ENCODE measurements at places on chromosomes 1 and 21.
A peak's percentile ranks its signal among the peaks of the same experiment; 100 is the strongest.

- no peak for DNase-seq
Measured at GRCh38 chr1:79847700-79848099, 841.2 kb upstream of the ADGRL4 start.

- no peak for DNase-seq
Measured at GRCh38 chr1:30908696-30909364, at the start of gene SDC3. Gene SDC3, minus strand, starts transcription at chr1:30908758. Its CDS starts 172 bp downstream, at chr1:30908586.

GRCh38 chr1:111656086-111657017 is 36.8 kb downstream of the RAP1A start:
- DNase-seq = peak; percentile 24

- no peak for DNase-seq
Measured at GRCh38 chr1:68327414-68327813, 95.1 kb upstream of the WLS start.

- DNase-seq = peak; percentile 60
Measured at GRCh38 chr1:9629445-9630201, 21.9 kb upstream of the PIK3CD start.

- peak; percentile 49 for DNase-seq
Measured at GRCh38 chr1:35452106-35452774, 105.0 kb downstream of the KIAA0319L start.

GRCh38 chr1:157238585-157238984 is 100.4 kb upstream of the ETV3 start:
- no peak for DNase-seq

- no peak for DNase-seq
Measured at GRCh38 chr1:71587961-71588360, 507.1 kb upstream of the ZRANB2 start.

DNA sequence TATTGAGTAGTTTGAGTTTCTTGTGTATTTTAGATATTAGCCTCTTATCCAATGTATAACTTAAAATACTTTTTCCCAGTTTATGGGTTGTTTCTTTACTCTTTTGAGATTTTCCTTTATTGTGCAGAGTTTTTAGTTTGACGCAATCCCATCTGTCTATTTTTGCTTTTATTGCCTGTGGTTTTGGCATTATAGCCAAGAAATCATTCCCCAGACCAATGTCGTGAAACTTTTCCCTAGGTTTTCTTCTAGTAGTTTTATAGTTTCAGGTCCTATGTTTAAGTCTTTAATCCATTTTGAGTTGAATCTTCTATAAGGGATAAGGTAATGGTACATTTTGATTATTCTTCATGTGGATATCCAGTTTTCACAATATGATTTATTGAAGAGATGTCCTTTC is 87.6 kb downstream of the LEPR start:
- DNase-seq = no peak

DNA sequence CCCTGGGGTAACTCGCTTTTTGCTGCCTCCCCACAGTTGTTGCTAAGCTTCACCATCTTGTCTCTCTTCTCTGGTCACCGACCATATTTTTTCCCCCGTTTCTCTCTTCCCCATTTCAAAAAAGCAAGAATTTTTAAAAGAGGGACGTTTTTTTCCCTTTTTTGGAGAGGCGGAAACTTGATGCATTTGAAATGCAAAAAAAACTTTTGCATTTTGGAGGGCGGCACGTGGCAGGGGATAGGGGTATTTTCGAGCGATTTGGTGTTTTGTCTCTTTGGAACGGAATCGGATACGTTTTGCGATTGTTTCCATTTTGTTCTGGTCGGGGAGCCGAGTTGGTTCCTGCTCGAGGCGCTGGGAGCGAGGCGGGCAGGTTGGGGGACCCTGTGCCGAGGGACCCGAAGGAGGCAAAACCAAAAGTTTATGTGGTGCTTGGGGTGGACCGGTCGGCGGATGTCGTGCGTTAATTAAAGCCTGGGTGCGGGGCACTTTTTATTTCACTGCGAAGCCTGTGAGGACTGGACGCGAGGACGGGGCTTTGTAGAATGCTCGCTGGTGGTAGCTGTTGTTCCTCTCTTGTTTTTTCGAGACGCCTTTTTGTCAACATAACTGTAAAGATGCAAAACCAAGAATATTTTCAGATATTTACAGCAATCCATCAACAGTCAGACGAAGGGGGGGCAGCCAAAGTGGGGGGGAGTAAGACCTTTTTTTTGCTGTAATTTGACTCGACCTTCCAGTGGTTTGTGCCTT is 884 bp downstream of the H3-3A start:
- DNase-seq = peak; percentile 71

DNA sequence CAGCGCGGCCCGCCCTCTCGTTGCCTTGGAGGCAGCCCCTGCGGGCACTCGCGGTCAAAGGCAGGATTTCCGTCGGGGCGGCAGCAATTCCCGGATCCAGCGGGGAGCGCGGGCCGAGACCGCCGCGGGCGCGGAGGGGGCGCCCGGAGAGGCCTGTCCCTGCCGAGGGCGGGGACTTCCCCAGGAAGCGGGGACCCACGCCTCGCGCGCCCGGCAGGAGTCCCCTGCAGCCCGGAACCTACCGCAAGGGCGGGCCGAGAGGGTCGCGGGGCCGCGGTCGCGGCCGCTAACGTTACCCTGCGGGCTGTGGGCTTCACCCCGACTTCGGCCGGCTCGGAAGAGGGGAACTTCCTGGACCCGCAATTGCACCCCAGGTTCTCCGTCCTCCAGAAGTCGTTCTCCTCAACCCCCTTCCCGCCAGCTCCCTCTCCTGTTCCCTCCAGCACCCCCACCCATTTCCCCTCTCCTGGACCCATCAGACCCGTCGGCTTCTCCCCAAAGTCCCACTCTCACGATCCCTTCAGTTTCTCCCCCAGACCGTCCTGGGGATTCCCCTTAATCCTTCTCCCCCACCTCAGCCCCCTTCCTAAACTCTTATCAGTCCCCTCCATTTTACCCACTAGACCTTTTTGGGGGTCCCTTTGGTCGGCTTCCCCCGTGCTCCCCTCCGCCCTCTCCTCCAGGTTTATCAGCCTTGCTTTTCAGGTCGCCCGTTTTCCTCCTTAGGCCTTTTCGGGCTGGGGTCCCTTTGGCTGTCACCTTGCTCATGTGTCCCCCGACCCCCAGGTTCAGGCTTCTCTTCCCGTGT is 604 bp downstream of the FGR start:
- peak; percentile 67 for DNase-seq

DNA sequence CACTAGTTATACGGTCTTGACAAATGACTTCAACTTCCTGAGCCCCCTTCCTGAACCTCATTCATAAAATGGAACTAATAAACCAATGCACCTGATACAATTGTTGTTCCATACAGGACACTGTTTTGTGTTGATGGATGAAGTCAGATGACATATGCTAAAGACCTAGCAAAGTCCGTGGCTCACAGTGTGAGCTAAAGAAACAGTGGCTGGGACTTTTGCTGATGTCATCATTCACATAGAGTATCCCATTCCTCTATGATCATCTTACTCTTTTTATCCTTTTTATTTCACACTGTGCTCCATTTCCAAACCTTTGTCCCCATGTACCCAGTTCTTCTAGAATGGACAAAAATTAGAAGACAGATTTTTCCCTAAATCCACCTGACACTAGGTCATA is 83.7 kb upstream of the KAZN start:
- DNase-seq = no peak

GRCh38 chr1:168373869-168374268 is 93.2 kb downstream of the TBX19 start:
- DNase-seq = no peak

Measured in femur (tissue), 1 donor.